Neuronal stem cell (in vitro differentiated cells): ENCODE measurements at places on chromosomes 16 and 17.

DNA sequence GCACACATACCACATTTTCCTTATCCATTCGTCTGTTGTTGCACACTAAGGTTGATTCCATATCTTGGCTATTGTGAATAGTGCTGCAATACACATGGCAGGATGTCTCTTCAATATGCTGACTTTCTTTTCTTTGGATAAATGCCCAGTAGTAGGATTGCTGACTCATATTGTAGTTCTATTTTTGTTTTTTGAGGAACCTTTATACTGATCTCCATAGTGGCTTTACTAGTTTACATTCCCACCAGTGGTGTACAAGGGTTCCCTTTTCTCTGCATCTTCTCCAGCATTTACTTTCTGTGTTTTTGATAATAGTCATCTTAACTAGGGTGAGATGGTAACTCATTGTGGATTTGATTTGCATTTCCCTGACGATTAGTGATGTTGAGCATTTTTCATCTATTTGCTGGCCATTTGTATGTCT is 118.1 kb downstream of the STXBP4 start:
- DNase-seq: no peak
- no peak overlapping the region for H3K27ac ChIP-seq
- H3K4me3 ChIP-seq: no peak overlapping the region
- H3K27me3 ChIP-seq: no peaks in the 10 kb centered on the region
- H3K4me1 ChIP-seq: peaks cover 3% of the 10 kb centered on the region
- H3K36me3 ChIP-seq: peaks cover 20% of the 10 kb centered on the region

DNA sequence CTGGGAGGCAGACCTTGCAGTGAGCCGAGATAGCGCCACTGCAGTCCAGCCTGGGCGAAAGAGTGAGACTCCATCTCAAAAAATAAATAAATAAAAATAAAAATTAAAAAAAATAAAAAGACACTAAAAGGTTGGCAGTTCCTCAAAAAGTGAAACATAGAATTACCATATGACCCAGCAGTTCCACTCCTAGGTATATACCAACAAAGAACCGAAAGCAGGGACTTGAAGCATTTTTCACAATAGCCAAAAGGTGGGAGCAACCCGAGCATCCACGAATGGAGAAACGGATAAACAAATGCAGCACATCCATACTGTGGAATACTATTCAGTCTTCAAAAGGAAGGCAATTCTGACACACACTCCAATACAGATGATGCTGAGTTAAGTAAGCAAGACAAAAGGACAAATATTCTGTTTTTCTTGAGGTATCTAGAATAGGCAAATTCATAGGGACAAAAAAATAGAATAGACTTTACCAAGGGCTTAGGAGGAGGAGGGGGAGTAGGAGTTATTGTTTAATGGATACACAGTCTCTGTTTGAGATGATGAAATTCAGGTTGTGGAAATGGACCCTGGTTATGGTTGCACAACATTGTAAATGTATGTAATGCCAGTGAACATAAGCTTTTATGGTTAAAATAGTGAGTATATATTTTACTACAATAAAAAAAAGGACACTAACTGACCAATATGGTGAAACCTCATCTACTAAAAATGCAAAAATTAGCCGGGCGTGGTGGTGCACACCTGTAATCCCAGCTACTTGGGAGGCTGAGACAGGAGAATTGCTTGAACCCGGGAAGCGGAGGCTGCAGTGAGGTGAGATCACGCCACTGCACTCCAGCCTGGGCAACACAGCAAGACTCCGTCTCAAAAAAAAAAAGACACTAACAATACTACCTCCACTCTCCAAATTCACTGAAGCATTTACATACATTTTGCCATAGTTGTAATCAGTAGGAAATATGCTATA is 27.0 kb upstream of the SLC35B1 start:
- no peak for DNase-seq
- H3K27me3 ChIP-seq: no peaks in the 10 kb centered on the region
- H3K4me1 ChIP-seq: no peaks in the 10 kb centered on the region

- H3K4me1 ChIP-seq: peaks cover 20% of the 10 kb centered on the region
- DNase-seq: no peak
- no peak overlapping the region for H3K4me3 ChIP-seq
- H3K27me3 ChIP-seq: no peaks in the 10 kb centered on the region
Measured at GRCh38 chr17:42026857-42027589, 7.1 kb downstream of the NKIRAS2 start.

DNA sequence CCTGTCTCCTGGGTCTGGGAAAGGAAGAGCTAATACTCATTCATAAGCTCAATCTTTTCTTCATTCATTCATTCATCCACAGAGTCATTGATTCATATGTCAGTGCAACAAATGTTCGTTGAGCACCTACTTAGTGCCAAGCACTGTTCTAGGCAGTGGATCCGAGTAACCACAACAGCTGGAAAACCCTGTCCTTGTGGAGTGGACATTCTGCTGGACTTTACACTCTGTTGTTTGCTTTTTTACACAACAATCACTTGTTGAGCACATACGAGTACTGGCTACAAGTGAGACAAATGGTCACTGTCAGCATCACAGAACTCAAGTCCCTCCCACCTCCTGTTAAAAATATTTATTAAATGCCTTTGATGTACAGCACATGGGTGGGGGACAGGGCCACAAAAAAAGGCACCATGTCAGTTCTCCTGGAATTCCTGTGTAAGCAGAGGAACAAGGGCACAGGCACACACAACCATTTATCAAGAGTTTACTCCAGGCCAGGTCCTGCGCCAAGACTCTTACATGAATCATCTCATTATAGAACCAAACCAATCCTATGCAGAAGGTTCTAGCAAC is 46.9 kb downstream of the TEKT5 start:
- DNase-seq: no peak
- peaks cover under 1% of the 10 kb centered on the region for H3K4me1 ChIP-seq
- no peak overlapping the region for H3K27ac ChIP-seq
- no peaks in the 10 kb centered on the region for H3K36me3 ChIP-seq

DNA sequence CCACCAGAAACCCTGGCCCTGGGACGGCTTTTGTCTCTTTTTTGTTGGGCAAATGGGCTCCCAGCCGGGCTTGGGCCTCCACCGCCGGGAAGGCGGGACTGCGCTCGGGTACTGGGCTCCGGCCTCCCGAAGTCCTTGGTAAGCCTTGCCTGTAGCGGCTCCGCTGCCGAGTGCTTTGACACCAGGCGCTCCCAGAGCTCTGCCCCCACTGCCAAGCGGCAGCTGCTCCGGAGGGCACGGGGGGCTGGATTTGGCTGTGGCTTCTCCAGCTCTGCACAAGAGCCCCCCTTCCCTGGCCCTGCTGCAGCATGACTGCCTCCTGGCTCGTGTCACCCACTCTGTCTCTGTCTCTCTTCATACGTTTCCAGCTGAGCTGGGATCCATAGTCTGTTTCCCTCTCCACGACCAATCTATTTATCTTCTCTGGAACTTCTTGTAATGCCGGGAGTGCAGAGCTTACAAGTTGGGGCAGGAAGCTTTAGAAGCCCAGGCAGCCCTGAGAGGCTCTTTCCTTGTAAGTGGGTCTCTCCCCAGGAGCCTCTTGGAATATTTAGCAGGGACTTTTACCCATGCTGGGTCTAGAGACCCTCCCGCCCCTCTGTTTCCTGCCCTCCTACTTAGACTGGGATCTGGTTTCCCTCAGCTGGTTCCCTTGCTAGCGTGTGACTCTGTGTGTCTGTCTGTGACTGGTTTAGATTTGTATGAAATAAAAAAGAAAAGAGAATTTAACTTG is 246.9 kb upstream of the GSE1 start:
- no peaks in the 10 kb centered on the region for H3K36me3 ChIP-seq
- H3K27me3 ChIP-seq: peaks cover 2% of the 10 kb centered on the region
- H3K4me3 ChIP-seq: no peak overlapping the region
- no peak overlapping the region for H3K27ac ChIP-seq
- peaks cover 5% of the 10 kb centered on the region for H3K4me1 ChIP-seq
